ENCODE measurements at places on chromosomes 12 and 14.

DNA sequence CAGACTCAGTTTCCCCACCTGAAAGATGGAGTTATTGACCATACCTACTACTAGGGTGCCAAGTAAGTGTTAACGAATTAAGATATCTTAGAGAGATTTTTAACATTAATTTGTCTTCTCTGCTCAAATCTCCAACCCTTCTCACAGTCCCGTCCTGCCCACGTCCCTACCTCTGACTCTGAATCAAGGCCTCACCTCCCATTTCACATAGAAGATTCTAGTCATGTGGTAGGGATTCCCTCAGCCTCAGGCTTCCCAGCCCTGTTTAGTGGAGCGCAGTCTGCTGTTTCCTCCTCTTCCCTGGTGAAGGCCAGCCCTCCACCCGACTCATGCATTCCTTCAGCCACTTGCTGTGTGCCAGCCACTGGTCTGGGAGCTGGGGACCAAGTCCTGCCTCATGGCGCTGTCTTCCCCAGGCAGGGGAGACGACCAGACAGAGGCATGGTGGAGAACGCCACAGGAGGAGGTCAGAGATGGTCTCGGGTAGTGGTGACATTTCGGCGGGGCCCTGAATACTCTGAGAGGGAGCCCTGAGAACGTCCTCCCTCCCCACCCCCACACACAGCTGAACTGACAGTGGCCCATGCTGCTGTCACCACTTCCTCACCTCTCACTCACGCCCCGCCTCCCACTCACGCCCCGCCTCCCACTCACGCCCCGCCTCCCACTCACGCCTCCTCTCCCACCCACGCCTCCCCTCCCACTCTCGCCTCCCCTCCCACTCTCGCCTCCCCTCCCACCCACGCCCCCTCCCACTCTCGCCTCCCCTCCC lies 38.8 kb downstream of the TMEM63C start:
- DNase-seq, result no peak

DNA sequence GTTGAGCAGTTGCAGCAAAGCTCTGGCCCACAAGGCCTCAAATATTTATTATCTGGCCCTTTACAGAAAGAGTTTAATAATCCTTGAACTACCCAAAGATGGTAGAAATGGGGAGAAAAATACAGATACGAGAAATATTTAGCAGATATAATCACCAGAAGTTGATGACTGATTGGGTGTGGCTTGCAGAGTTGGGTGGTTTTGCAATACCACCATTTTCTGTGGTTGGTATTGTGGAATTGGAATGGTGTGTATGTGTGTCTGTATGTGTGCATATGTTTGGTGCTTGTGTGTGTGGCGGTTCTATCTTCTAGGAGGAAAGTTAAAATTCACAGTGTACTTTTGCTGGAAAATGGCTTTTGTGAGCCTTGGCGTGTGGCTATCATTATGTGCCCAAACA lies 85.4 kb upstream of the MANSC4 start:
- DNase-seq, result no peak

DNA sequence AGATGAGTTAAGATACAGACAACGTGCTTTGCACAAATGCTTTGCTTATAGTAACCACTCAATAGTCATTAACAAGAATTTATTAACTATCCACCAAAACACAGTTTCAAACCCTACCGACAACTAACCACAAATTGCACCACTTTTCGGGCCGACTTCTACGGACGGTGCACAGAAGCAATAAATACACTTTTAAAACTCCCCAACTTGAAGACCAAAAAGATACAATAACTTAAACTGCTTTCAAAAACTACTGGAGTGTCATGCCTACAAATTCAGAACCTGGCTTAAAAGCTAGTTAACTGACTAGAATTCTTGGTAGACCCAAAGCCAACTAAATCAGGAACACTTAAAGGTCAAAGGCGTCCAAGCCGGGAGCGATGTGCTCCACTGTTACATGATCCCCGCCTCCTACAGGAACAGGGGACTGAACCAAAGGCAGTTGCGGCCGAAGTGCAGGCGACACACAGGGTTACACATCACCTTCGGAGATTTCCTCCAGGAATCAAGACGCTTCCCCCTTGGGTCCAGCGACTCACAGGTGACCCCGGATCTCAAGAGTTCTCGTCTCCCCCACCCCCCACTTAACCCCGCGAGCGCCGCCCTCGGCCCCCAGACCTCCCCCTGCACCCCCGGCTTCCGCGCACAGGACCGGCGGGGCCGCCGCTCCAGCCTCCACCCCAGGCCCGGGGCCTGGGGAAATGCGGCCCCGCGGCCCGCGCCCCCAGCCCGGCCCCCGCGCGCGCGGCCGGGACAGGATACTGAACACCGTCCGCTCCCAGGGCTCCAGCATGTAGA lies 507 bp downstream of the SPTSSA start:
- peak; percentile 2 for DNase-seq

GRCh38 chr14:104436047-104436591 lies 143.4 kb upstream of the C14orf180 start:
- no peak for DNase-seq

GRCh38 chr14:104677512-104678332 lies 11.7 kb upstream of the INF2 start:
- no peak for DNase-seq

DNA sequence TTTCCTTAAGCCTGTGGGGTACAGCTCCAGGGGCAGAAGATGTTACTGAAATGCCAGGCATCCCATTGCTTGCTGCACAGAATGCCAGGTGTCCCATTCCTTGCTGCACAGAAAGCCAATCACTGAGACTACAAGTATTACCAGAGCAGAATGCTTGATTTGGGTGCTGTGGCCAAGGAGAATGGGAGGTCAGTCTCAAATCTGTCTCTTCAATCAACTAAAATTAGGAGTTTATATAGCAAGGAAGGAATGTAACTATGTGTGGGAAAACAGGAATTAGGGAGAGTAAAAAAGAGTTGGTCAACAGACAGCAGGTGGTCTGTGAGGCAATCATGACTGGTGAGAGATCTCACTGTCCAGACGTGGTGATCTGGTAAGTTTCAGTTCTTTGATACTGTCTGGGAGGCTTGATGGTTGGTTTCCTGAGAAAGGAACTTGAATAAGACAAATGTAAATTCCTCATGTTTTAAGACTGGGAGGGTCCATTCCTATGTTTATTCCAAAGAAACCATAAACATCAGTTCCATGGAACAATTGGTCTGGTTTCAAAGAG lies 31.2 kb upstream of the VASH1 start:
- no peak for DNase-seq

- no peak for DNase-seq
Observed at GRCh38 chr12:124147575-124147974, 147.3 kb upstream of the RFLNA start.

DNA sequence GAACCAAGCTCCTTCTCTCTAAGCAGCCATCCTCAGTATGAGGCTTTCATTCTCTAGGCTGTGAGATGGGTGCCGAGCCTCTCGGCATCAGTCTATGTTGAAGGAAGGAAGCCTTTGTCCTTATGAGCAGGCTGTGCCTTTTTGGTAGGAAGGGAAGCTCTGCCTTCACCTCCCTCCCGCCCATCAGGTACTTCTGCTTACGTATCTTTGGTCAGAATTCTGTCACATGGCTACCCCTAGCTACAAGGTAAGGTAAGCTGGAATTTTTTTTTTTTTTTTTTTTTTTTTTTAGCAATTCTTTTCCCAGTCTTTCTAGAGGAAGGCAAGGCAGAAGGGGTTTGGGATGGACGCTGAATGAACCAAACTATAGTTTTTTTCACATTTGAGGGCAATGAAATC lies 16.9 kb downstream of the BATF start:
- no peak for DNase-seq

DNA sequence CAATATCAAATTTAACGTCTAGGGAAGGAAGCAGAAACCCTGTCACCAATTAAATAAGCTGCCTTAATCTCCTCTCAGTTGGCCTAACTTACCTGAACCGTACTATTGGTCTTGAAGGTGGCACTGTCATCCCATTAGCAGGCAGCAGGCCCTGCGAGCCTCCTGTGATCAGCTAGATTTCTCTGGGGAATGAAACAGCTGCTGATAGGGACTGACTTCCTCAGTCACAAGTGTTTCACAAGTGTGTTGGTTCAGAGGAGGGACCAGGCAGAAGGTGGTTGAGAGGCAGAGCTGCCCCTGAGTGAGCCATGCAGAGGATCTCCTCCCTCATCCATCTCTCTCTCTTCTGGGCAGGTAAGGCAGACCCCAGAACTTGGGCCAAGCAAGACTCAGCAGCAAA lies 166.8 kb downstream of the DAD1 start:
- no peak for DNase-seq

- DNase-seq, result no peak
Observed at GRCh38 chr14:88981948-88982347, 157.5 kb downstream of the TTC8 start.

DNA sequence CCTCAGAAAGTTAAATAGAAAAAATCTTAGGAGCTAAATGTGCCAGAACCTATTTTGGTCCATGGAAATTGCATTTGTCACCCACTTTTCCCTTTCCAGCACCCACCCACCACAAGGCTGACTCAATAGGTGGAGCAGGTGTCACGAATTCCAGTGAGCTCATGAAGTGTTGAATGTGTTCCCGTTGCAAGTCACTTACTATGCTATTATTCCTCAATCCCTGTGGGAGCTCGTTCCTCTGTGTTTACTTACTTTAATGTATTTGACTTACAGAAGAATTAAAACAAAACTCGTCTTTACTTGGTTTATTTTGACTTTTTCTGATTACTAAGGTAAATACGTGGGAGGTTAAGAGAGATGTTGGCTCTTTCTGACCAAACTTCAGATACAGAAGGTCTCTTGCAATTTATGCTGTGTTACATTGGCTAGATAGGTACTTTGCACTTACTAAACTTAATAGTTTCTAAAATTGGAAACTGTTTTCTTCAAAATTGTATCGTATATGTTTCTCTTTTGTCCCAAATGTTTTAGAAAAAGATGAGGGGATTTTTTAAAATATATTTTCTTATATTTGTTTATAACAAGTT lies 269.4 kb upstream of the NOVA1 start:
- no peak for DNase-seq

DNA sequence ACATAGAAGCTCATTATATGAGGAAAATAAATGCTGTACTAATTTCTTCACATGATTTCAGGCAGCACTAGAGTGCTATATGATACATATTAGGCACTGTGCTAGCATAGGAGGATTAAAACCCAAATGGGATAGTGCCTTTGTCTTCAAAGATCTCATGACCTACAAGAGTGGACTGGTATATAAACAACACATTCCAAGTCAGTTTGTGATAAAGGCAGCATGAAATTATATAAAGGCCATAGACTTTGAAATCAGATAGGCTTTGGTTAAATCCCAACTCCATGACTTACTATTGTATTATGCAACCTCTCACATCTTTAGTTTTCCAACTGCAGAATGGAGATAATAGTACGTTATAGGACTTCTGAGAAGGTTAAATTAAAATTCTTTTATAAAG lies 179.7 kb downstream of the RAD51B start:
- no peak for DNase-seq

DNA sequence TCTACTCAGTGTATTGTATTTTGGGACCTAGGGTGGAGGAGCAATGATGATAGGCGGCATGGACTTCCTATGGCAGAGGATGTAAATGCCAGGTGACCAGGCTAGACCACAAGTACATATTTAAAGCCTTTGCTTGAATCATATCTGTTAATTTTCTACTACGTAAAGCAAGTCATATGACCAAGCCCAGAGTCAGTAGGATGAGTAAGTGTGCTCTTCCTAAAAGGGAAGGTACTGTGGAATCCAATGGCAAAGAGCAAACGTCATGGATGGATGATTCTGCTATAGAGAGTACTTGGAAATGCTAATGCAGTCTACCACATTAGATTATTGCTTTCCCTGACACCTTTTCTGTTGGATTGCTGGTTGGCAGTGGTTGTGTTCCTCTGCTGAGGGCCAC lies 16.8 kb downstream of the GPATCH2L start:
- no peak for DNase-seq

GRCh38 chr12:110565894-110566871 lies 16.9 kb downstream of the PPTC7 start:
- DNase-seq, result no peak

GRCh38 chr12:92275443-92276154 lies 130.0 kb upstream of the BTG1 start:
- no peak for DNase-seq

- no peak for DNase-seq
Observed at GRCh38 chr14:104291123-104292000, 153.0 kb downstream of the KIF26A start.

DNA sequence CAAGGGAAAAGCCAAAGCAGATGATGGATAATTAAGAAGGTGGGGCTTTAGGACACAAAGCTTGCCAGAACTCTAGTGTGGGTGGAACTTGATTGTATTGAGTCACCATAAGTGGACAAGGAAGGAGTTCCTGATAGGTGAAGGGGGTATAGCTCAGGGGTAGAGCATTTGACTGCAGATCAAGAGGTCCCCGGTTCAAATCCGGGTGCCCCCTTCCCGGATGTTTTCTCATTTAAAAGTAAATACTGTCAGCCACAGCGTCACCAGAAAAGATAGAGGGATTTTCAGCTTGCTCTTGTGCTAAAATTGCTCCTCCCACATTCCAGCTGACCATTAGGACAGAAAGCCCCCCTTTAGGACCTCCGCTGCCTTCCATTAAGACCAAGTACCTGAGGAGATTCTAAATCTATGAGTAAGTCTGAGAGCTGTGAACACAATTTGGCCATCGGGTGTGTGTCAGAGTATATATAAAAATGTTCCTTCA lies 36.6 kb downstream of the DCAF4 start:
- DNase-seq, result no peak

DNA sequence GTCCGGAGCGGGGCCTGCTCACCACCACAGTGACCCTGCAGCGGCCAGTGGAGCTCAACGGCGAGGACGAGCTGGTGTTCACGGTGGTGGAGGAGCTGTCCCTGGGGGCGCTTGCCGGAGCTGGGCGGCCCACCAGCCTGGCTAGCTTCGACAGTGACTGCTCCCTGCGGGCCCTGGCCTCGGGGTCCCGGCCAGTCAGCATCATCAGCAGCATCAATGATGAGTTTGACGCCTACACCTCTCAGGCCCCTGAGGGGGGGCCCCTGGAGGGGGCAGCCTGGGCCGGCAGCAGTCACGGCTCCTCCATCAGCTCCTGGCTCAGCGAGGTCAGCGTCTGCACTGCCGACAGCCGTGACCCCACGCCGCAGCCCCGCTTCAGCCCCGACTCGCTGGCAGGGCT lies 37.4 kb downstream of the KIF26A start:
- DNase-seq, result no peak

DNA sequence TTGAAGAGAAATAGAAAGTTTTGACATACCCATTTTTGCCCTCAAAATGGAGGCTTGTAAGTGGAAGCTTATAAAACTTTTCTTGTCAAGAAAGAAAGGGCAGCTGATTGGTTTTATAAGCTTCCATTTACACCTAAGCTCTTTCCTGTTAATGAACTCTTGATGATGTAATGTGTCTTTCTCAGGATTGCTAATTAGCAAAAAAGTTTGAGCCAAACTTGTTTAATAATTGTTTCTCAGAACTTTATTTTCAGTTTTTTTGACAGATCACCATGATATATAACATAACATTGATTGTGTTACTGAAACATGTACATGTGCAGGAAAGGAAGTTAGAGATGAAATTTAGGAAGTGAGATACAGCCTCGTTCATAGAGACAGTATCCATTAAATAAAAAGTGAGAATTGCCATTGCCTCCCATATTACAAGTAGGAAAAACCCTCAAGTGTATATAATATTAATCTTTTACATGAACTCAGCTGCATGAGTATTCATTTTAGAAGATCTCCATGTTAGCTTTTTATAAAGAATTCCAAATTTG lies 26.8 kb downstream of the RIC8B start:
- DNase-seq, result no peak
